ENCODE measurements at places on chromosomes 12 and 14.

- DNase-seq = no peak
Observed at GRCh38 chr14:104247336-104248202, 109.2 kb downstream of the KIF26A start.

DNA sequence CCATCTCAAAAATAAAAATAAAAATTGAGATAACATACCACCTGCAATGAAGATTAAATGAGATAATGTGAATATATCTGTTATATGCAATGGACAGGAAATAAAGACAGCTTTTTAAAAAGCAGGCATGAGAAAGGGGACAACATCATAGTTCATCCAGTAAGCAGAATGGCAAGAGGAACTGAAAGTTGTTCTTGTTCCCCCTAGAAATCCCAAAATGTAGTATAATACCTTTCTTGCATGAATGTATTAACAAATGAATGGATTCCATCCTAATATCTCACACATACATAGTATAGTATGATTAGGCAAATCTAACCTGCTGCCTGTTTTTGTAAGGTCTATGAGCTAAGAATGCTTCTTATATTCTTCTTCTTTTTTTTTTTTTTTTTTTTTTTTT is 31.4 kb downstream of the FGD6 start:
- DNase-seq = no peak

GRCh38 chr14:23365732-23366425 is 907 bp upstream of the EFS start:
- peak; percentile 89 for DNase-seq

GRCh38 chr14:96390965-96391292 is 999 bp upstream of the AK7 start:
- no peak for DNase-seq

DNA sequence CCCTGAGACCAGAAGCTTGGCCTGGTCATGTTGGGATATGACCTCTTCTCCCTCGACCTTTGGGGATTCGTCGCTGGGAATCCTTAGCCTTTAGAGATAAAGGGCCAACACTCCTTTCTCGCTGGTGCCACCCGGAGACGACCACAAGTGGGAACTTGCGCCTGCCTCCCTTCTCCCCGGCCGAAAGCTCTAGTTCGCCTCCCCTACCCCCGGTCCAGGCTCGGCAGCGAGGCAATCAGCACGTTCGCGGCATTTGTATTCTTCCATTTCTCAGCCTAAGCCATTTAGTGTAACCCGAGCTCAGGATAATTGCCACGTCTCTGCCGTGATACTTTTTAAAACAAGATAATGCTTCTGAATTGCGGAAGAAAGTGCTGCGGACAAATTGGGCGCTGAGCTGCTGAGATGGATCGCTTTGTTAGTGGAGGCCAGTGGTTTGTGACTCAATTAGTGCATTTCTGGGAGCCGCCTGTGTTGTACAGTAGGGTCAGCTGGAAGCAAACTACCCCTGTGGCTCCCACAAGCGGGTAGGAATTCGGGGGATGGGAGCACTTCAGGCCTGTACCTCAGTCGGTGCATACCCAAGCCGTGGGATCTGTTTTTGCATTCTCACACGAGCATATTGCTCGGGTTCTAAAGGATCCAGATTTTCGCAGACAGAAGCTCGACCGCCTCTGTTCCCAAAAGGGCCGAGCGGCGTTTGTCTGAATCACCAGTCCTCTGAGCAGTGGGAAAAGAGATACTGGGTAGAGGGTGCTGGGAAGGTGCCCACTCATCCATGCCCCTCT is 6.8 kb upstream of the SIX1 start:
- no peak for DNase-seq

- no peak for DNase-seq
Observed at GRCh38 chr12:111155521-111155920, 213.4 kb downstream of the PHETA1 start.

GRCh38 chr12:94706250-94706661 is 55.9 kb upstream of the TMCC3 start:
- no peak for DNase-seq

- DNase-seq = no peak
Observed at GRCh38 chr14:93879362-93879983, 47.7 kb upstream of the FAM181A start.

DNA sequence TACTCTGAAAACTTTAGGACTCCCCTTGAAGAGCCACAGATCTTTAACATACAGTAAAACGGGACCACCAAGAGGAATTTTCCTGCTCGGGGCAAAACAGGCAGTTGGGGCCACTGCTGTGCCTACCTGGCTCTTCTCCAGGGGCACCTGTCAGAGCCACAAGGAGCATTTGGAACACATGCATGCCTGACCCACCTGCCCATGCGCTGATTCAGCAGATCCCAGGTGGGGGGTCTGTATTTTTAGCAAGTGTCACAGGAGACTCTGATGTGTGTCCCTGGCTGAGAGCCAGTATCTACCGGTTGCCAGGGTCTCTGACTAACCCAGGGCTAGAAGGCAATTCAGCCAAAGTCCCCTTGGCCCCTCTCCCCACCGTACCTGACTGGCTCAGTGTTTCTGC is 6.5 kb downstream of the CTDSP2 start:
- DNase-seq = no peak

GRCh38 chr12:39116861-39117260 is 211.5 kb upstream of the CPNE8 start:
- DNase-seq = no peak

- no peak for DNase-seq
Observed at GRCh38 chr12:1859643-1860042, 39.3 kb downstream of the LRTM2 start.

- DNase-seq = peak; percentile 30
Observed at GRCh38 chr12:14167005-14167628, 185.7 kb upstream of the GRIN2B start.

DNA sequence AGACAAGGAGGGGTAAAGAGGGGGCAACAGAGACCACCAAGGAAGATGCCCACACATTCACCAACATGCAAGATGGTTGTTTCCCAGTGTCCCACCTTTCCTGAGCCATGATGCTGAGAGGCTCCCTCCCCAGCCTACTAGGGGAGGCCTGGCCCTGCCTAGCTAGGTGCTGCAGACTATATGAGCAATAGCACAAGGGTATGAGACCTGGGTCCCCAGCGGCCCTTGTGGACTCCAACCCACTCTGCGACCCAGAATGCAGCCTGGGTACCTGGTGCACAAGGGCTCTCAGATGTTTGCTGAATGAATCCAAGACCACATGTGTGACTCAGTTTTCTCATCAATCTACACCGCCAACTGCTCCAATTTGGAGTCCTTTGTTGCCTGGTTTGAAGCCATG is 13.9 kb downstream of the TGFB3 start:
- DNase-seq = no peak

DNA sequence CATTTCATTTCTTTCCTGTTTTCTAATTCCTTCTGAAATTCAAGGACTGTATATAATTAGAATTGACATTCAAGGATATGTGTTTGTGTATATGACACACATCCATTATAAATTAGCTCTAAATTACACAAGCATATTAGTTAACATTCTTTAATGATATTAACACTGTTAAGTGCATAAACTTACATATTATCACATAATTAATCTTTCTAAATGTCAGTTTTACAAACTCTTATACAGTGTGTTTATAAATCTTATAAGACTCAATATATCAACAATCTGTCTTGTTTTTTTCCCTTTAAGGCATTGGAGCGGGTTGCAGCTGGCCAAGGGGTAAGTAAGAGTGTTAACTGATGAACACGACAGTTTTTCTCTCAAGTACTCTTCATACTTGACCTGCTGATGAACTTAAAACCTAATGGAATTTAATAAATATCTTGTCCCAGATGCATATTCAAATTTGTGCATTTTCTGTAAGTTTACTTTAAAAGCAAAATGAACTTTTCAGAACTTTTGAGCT is 76.1 kb downstream of the METTL25 start:
- no peak for DNase-seq

GRCh38 chr12:50375802-50376201 is 20.6 kb downstream of the FAM186A start:
- DNase-seq = no peak
